ENCODE measurements at places on chromosomes 13 and 19.
A peak's percentile ranks its signal among the peaks of the same experiment; 100 is the strongest.

GRCh38 chr19:18898607-18899408, 2.9 kb upstream of the CERS1 start:
- no peak for DNase-seq

DNA sequence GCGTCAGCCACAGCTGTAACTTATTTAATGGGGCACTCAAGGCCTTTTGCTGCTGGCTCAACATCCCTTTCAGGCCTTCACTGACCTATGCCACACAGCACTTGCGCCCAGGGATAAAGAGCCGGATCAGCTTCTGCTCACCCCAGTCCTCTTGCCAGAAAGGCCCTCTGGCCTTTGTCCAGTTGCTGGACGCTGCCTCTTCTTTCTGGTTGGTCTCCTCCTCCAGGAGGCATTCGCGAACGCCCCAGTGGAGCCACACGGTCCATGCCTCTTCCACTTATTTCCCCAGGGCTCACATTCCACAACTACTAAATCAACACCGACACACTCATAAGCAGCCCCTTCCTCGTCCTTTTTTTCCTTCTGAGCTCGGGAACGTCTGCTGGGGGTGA, 3.7 kb upstream of the ZNF329 start:
- no peak for DNase-seq

- peak; percentile 46 for DNase-seq
These were observed at the start of gene CD70 for GRCh38 chr19:6590827-6591319. Gene CD70, minus strand, starts transcription at chr19:6591150. Its CDS starts 148 bp downstream, at chr19:6591002.

- DNase-seq = no peak
These were observed 33.6 kb downstream of the TNFSF11 start for GRCh38 chr13:42607546-42607945.

DNA sequence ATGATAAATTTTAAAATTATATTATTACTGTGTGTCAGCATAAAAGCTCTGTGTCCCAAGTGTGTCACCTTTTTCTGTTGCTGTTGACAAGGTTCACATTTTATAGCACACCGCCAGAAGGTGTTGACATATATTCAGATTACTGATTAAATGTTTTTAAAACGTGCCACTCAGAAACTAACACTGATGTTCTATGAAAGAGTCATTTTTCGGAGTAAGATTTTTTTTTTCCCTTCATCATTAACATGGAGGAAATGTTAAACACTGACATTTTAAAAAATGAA, 197.5 kb downstream of the TM9SF2 start:
- DNase-seq = no peak

- no peak for DNase-seq
These were observed 89.8 kb downstream of the ZNF557 start for GRCh38 chr19:7159105-7159933.

GRCh38 chr13:49498206-49498605, 2.5 kb downstream of the PHF11 start:
- DNase-seq = no peak

DNA sequence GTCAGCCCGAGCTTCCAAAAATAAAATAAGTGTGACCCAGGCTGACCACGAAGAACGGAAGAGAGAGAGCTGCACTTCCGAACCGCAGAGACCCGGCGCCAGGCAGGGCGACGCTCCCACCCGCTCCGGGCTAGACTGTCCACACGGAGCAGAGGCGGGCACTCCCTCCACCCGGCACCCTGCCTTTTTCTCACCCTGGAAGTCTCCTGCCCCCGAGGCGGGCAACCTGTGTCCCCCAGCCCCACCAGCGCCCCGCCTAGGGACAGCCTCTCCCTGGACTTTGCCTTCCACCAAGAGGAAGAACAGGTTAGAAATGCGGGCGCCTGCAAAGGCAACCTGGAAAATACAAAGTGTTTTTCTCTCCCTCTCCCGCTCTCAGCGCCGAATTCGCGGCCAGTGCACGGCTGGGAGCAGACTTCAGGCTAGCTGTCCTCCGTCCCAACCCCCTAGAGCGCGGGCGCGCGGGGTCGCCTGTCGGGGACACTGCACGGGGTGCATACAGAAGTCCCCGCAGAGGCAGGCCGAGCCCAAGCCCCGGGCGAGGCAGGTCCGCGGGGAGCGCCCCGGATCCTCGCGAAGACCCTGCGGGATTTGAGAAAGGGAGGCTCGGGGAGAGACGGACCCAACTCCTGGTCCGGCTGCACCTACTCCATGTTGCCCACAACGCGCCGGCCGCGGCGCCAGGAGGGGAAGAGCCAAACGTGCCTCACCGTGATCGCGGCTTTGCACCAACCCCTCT, 845 bp downstream of the SPRY2 start:
- DNase-seq = no peak

DNA sequence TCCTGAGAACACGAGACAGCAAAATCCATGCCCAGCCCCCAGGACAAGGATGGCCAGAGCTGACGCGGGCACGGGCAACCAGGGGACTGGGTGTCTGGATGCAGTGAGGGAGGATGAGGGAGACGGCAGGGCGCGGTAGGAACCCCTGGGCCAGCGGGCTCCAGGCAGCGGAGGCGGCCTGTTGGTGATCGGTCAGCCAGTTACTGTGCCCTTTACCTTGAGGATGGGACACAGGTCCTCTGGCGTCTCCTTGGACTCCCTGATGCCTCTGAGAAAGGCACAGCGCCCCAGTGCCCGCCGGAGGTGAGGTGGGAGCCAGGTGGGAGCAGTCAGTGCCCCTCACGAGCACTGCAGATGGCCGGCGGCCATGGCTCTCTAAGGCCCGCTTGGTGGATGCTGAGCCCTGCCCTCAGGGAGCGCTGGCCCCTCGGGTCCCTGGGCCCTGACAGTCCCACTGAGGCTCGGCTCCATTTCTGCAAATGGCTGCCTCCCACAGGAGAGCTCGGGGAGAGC, 31.2 kb downstream of the C13orf46 start:
- no peak for DNase-seq

DNA sequence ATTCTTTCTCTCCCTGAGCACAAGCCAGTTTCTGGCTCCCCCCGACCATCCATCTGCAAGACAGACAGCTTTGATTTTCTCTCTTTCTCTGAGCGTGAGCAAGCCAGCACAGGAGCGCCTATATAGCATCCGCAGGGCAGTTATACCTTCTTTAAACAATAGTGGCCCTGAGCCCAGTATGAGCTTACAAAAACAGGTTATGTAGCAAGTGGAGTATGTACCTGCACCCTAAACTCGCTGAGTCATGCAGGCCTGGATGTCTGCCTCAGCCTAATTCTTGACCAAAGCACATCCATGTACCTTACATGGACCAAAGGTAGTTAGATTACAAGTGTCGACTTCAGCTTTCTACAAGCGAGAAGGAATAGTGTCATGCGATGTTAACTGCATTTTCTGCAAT, 61.7 kb downstream of the RAP2A start:
- DNase-seq = no peak

GRCh38 chr13:48184260-48184659, 48.7 kb upstream of the ITM2B start:
- DNase-seq = no peak

GRCh38 chr13:51644654-51645053, 60.4 kb downstream of the WDFY2 start:
- DNase-seq = no peak

Measured in stimulated activated CD8-positive, alpha-beta memory T cell treated with anti-CD3 and anti-CD28 coated beads, Interleukin-2, amount 100 ng/mL, for 48 hours (primary cell).